ENCODE measurements at places on chromosomes 3 and 15.
A peak's percentile ranks its signal among the peaks of the same experiment; 100 is the strongest.

DNA sequence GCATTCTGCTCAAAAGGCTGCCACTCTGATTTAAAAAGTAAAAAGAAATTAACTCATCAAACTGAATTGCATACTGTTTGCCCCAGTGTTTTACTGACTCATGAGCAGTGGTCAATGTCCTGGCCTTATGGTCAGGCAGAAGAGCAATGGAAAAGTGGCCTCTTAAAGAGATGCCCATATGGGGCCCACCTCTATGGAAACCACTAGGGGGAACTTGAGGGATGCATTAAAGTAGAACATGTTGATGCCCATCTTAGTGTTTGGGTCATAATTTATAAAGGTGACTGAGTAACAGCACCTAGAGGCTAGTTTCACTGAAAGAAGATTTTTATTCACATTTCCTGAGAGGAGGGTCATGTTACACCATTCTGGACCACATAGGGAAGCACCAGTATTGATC, 66.5 kb upstream of the RNU6-1 start:
- no peak for DNase-seq

DNA sequence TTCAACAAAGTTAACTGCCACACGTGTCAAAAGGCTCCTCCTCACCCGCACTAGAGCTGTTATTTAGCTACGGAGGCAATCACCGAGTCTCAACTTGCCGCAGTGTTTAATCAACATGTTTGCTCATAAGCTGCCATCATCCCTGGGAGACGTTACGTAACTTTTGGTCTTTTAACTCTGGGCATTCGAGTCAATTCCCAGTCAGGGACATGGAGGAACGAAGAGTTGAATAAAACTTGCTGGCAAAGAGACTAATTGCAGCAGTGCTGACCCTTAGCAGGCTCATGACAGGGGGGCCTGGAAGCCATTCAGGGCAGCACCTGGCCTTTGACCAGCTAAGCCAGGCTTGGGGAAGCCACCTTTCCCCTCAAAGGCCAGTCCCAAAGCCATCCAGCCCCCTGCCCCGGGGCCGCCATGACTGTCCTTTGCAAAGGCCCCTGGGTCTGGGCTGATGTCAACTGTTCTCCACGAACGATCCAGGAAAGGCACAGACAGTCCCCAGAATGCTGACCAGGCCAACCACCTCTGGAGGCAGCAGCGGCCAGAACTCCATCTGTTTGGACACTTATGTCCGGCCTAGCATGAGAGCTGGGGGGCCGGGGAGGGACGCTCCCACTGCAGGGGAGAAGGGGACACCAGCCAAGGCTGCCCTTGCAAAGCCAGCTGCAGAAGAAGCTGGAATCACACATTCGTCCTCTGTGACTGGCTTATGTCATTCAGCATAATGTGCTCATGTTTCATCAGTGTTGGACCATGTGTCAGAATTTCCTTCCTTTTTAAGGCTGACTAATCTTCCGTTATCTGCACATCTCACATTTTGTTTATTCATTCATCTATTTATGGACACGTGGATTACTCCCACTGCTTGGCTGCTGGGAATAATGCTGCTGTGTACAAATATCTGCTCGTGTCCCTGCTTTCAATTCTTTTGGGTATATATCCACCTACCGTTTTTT, 43.7 kb downstream of the PCSK6 start:
- DNase-seq = no peak

- DNase-seq = no peak
Observed at GRCh38 chr3:81643721-81644120, 117.7 kb downstream of the GBE1 start.

DNA sequence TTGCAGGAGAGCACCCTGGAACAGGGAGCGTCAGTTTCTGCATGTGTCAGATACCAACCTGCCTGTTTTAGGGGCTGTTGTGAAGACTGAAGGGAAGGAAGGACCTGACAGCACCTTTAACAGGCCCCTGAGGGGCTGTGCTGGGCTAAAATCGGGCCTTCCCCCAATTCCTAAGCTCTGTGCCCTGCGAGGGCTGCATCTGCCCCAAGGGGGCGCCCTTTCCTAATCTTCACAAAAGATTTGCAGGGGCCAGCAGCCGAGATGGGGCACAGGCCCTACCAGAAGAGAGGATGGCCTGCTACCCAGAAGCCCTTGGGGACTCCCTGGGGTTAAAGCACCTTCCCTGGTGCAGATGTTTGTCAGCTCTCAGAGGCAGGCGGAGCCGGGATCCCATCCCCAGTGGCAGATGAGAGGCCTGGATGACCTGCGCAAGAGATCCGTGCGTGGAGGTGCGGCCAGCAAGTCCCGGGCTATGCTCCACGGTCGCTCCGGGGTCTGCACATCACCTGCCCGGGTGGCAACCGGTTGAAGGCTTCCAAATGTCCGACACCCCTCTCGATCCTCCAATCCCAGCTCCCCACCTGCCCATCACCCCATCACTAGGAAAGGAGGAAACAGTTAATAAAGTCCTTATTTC, 53.6 kb downstream of the RHCG start:
- DNase-seq = peak; percentile 73

DNA sequence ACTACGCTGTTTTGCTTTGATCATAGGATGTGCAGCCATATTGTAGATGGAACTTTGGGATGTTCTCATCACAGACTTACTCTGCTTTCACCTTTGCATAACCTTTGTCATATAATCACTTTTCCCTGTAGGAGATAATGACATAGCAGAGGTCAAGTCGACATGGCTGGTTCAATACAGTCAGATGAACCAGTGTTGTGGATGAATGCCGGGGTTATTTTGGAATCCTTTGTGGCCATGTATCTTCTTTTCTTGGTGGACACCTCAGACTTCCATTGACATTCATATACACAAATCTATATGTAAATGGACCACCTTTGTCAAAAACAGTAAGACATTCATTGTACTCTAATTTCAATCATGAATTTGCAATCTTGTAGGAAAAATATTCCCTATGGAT, 180.2 kb downstream of the PTPRG start:
- DNase-seq = no peak

Data from stimulated activated CD4-positive, alpha-beta T cell treated with anti-CD3 and anti-CD28 coated beads, Interleukin-15, amount 100 ng/mL, for 24 hours (primary cell).